ENCODE measurements at places on chromosomes 3 and 15.

- DNase-seq, result no peak
Measured at GRCh38 chr15:89184357-89184756, 37.0 kb downstream of the RLBP1 start.

- no peak for DNase-seq
Measured at GRCh38 chr3:60316121-60316797, 935.0 kb downstream of the FHIT start.

DNA sequence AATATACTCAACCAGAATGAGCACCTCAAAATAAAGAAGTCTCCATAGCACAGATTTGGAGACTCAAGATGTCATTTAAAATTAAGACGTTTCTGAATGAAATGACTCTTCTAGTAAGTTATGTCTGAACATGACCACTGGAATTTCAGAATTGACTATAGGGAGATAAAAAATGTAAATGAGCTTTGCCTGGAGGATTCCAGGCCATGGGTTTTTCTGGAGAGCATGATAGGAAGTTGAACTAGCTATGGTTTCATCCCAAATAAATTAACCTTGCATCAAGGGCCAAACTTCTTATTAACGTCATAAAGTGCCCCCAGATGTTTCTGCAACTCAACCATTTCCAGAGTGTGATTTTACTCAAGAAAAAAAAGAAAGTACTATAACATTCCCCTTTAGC, 222.6 kb upstream of the NR2F2 start:
- DNase-seq, result no peak

DNA sequence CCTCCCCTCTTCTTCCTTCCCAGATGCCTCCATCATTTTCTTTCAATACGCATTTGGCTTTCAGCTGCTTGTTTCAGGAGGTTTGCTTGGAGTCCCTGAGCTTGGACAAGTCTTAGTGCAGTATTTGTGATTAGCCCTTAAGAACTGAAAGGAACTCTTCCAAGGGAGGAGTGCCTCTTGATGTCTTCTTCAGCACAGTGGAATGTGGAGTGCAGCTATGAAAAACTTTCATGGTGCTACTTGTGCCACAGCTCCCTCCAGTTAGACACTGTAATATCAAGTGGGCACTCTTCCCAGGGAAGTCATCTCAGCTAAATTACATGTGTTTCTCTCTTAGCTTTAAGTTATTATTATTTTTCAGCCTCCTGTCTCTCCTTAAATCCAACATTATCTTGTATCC, 173.1 kb downstream of the NECTIN3 start:
- DNase-seq, result no peak

DNA sequence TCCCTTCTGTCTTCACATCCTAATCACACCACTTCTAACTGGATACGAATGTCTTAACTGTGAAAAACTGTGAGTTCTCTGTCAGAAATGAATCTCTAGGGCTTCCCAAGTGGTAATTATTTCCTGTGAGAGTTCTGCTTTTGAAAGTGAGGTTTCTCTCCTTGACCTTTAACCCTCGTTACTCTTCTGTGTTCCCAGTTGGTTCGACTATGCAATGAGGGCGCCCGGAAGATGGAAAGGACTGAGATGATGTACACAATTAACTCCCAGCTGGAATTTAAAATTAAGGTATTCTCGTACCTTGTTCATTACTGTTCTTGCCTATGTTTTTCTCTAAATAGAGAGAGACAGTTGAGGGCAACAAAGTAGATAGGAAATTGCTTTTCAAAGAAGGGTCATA, 96.5 kb downstream of the ARHGEF26 start:
- no peak for DNase-seq

DNA sequence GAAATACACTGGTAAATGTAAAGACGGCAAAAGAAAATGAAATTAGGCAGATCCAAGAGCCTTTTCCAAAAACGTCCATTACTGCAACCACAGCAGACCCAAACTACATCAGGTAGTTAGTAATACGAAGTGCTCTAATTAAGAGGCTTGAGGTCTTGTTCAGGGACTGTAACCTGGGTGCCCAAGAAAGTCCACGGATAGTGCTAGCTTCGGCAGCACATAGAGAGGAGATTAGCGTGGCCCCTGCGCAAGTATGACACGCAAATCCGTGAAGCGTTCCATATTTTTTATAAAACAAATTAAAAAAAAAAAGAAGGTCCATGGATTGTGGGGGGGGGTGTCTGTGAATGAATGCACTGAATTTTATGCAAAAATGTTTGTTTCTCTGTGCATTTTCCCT, 1.4 kb downstream of the COPB2 start:
- no peak for DNase-seq

DNA sequence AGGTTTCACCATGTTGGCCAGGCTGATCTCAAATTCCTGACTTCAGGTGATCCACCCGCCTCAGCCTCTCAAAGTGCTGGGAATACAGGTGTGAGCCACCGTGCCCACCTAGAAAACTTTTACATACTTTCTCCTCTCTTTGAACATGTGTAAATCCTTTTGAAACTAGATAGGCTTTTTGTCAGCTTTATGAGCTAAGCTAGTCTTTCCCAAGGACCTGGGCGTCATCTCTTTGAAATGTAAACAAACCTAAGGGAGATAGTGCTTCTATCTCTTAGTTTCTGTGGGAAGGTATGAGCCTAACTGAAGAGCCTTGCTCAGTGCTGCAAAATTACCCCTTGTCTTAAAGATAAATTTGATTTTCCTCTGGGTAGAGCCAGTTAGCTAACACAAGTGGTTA, 4.8 kb downstream of the CX3CR1 start:
- DNase-seq, result no peak

- DNase-seq, result no peak
Measured at GRCh38 chr15:62833646-62834045, 208.9 kb upstream of the TPM1 start.

GRCh38 chr3:1346386-1346785, 253.6 kb downstream of the CNTN6 start:
- DNase-seq, result no peak

Measured in urinary bladder (tissue), 4 donors.